ENCODE measurements at places on chromosomes 1 and 21.

- no peak for DNase-seq
Measured at GRCh38 chr1:106498238-106498637, 558.2 kb upstream of the PRMT6 start.

- no peak for DNase-seq
Measured at GRCh38 chr21:42820616-42821465, 58.5 kb downstream of the WDR4 start.

DNA sequence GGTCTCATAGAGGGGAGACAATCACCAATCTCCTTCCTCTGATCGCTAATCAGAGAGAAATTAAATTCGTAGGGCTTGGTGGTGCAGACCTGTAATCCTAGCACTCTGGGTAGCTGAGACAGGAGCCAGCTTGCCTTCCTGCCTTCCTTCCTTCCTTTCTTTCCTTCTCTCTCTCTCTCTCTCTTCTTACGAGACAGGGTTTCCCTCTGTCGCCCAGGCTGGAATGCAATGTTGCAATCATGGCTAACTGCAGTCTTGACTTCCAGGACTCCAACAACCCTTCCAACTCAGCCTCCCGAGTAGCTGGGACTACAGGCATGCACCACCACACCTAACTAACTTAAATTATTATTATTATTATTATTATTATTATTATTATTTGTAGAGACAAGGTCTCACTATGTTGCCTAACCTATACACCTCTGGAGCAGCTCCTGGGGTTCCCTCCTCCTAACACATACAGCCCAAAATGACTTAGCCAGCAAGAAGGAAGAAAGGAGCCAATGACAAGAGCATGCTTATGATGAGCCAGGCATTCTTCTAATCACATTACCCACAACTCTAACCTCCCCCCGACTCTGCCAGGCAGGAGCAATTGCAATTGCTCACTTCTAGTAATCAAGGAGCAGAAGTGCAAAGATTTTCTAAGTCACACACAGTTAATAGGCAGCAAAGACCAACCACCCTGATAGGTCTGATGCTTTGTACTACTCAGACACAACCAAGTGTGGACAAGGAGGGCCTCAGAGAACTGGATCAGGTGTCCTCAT is 105.4 kb upstream of the F3 start:
- DNase-seq, result no peak

DNA sequence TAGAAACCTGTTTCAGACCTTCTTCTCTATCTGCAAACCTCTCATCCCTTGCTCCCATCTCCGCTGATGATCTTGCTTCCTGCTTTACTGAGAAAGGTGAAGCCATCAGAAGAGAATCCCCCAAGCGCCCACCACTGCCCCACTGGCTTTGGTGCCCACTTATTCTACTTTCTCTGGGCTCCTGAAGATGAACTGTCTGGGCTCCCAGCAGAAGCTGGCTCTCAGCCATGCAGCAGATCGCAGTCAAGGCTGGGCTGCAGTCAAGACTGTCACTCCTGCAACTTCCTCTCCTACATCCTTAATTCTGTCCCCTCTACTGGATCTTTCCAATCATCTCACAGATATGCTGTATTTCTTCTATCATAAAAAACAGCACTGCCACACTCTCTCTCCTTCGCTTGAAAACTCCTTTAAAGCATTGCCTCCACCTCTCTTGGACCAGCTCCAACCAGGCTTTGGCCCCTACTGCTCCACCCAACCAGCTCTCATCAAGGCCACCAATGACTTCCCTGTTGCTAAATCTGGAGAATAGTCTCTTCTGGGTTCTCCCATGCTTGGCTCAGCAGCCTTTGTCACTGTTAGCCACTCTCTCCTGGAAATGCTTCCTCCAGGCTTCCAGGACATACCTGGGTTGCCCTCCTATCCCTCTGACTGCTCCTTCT is 25.8 kb downstream of the TRIM62 start:
- no peak for DNase-seq

DNA sequence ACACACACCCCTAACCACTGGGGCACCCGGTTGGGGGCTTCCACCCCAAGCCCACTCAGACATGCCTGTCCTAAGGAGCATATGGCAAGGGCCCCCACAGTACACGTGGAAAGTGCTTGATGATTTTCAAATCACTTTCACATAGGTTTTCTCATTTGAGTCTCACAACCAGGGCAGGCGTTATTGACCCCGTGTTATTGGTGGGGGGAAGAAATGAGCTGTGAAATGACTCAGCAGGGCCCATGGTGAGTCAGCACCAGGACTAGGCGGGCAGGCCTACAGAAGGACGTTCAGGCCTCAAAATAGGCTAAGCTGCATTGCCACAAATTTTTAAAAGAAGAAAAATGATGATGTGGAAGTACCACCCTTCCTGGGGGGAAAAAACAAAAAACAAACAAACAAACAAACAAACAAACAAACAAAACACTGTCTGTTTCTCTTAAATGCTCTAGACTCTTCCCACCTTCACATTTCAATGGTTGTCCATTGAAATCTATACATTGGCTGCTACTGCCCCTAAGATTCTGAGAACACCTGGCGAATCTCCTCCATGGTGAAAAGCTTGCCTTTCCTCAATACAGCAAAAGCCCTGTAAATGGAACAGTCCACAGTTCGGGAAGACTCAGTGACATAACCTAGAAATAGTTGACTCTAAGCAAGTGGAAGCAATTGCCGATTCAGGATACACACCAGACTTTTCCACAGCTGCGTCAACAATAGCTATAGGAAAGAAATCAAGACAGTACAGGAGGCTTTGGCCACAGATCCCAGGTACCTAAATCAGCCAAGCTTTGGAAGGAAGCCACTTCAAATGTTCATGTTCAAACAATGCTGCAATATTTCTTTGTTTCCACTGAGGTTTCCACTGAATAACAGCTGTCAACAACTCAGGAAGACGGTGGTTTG is 234.7 kb downstream of the TOMM20 start:
- DNase-seq, result no peak

GRCh38 chr1:199357599-199357998 is 669.9 kb upstream of the NR5A2 start:
- no peak for DNase-seq

- DNase-seq, result peak; percentile 28
Measured at GRCh38 chr1:21290546-21290944, 282 bp upstream of the ECE1 start.

DNA sequence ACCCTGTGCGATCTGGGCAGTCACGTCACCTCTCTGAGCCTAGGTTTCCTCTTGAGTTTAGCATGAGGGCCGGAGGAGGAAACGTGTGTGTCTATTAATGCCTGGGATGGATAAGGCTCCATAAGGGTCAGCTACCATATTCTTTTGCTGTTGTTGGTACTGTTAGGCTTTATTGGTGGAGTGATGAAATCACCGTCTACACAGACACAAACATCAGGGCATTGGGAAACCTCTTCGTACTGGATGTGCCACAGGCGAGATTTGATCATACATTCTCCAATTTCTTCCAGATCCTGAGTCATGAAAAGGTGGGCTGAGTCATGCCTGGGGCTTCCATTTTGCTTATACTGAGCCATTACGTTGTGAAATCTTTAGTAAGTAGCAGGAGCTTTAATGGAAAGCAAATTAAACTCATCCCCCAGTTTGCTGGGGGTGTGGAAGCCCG is 24.9 kb upstream of the GRHL3 start:
- no peak for DNase-seq

DNA sequence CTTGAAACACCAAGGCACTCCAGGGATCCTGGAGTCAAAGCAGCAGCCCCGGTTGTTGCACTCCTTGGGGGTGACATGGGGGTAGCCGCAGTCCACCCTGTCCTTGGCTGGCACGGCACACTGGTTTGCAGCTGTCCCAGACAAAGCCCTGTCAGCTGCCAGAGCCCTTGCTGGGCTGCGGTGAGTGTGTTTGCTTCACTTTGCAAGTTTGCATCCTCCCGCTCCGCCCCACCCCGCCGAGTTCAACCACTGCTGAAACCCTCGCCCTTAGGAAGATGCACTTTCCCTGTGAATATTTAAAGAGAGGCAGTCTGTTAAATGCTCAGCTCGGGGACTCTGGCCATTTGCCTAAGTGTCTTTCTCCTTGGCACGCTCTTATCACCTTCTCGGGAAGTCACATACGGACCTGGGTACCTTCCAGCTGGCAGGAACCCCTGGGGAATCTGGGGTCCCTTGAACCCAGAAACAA is 1.7 kb downstream of the TFF3 start:
- DNase-seq, result no peak

- no peak for DNase-seq
Measured at GRCh38 chr1:70091811-70092210, 113.6 kb downstream of the LRRC40 start.

DNA sequence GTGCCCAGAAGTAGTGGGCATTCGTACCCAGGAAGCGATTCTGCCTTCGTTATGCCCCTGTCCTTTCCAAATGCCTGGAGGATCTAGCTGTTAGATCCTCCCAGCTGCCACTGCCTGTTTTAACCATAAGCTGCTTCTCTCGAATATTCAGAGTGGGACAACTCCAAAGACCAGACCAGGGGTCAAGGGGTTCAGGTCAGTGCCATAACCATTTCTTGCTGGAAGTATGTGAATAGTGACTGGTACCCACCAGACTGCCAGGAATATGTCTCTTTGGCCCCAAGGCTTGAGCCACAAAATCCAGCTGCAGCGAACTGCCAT is 914 bp upstream of the MTF1 start:
- no peak for DNase-seq

GRCh38 chr1:111895469-111895868 is 94.0 kb downstream of the KCND3 start:
- DNase-seq, result no peak

DNA sequence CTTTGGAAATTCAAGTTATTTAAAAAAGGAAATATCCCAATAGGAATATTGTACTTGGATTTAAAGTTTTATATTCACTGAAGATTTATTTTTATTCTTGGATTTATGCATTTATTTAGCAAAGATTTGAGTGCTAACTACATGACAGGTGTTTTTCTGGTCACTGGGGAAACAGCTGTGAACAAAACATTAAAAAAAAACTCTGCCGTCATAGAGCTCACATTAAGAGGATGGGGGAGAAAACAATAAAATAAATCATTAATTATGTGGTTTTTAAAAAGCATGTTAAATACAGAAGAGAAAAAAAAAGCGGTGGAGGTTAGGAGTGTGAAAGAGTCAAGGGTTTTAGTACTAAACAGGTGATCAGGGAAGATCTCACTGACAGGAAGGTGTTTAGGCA is 149.9 kb downstream of the GALNT2 start:
- no peak for DNase-seq

- DNase-seq, result no peak
Measured at GRCh38 chr1:26689504-26689903, 6.3 kb upstream of the ARID1A start.

- no peak for DNase-seq
Measured at GRCh38 chr1:217029281-217030157, 306.3 kb upstream of the ESRRG start.

- DNase-seq, result no peak
Measured at GRCh38 chr21:37994211-37994610, 78.0 kb upstream of the KCNJ6 start.

- DNase-seq, result no peak
Measured at GRCh38 chr1:17551755-17552234, 12.3 kb downstream of the ARHGEF10L start.

DNA sequence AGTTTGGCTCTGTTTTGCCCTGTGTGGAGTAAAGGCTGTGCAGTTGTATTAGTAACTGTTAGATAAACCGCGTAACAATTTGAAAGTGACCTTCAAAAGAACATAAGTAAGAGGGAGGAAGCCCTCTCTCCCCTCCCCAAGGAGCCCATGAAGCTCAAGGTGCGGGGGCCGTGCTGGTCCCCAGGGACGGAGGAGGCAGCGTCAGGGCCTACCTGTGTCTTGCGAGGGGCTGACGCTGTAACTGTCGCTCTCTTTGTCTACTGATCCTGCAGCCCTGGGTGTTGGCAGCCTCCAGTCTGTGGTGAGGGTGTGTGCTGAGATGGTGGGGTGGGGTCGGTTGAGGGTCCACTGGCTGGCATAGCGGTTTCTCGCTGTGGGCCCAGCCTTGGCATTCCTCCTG is 176.6 kb downstream of the PCP4 start:
- no peak for DNase-seq

DNA sequence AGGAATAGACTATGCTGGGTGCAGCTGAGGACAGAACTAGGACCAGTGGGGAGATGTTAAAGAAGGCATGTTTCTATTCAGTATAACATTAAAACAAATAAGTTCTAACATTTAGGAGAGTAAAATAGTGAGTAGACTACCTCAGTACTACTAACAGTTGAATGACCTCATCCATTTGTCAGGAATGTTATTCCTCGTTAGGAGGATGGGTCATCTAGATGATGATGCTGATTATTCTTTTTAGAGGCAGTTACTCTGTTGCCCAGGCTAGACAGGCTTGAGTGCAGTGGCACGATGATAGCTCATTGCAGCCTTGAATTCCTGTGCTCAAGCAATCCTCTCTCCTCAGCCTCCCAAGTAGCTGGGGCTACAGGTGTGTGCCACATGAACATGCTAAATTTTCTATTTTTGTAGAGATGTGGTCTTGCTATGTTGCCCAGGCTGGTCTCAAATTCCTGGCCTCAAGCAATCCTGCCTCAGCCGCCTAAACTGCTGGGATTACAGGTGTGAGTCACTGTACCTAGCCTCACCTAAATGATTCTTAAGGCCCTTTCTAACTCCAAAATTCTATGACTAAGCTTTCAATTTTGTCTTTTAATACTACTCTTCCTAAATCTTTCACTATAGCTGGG is 9.3 kb downstream of the EEIG2 start:
- DNase-seq, result no peak

- DNase-seq, result no peak
Measured at GRCh38 chr1:14320986-14321385, 277.5 kb upstream of the KAZN start.

- no peak for DNase-seq
Measured at GRCh38 chr1:225909477-225909876, 14.6 kb downstream of the PYCR2 start.

DNA sequence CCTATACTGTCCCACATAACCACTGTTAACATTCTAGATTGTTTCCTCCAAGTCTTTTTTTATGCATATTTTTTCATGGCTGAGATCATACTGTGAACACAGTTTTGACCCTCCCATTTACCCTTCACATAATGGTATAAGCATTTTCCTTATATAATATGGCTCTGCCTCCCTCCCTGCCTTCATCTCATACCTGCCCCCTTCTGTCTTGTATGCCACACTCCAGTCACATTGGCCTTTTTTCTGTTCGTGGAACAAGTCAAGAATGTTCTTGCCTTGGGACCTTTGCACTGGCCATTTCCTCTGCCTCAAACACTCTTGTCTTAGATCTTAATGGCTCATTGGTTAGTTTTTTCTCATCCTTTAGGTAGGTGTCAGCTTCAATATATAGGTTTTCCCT is 24.3 kb upstream of the ELAVL4 start:
- DNase-seq, result no peak
